ENCODE measurements at places on chromosomes 6 and 20.

GRCh38 chr6:94668876-94669275 is 908.5 kb upstream of the MANEA start:
- no peak for DNase-seq

- no peak for DNase-seq
Measured at GRCh38 chr6:99136488-99136887, 188.7 kb upstream of the FBXL4 start.

DNA sequence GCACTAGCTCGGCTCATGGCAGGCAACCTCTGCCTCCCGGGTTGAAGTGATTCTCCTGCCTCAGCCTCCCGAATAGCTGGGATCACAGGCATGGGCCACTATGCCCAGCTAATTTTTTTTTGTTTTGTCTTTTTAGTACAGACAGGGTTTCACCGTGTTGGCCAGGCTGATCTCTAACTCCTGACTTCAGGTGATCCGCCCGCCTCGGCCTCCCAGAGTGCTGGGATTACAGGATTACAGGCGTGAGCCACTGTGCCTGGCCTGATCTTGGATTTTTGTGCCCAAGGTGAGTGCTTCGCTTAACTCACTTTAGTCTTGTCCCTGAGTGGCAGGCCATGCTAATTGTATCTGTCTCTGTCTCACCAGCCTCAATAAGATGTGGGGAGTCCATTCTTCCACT is 78.6 kb downstream of the KCNB1 start:
- DNase-seq, result no peak

DNA sequence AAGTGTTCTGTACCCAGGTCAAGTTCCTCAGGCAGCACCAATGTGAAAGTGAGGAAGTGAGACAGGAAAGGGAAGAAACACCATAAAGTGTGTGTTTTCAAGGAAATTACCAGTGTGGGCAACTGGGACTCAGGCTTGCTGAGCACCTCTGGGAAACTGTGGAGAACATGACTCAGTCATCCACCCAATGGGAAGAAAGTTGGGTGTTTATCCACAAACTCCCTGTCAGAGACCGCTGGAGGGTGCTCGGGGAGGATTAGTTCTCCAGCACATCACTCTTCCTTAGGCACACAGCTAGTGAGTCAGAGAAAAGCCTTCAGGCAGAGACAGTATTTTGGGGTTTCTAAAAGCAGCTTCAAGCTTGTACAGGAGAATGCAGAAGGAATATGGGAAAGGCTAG is 93.6 kb downstream of the PCSK2 start:
- DNase-seq, result no peak

DNA sequence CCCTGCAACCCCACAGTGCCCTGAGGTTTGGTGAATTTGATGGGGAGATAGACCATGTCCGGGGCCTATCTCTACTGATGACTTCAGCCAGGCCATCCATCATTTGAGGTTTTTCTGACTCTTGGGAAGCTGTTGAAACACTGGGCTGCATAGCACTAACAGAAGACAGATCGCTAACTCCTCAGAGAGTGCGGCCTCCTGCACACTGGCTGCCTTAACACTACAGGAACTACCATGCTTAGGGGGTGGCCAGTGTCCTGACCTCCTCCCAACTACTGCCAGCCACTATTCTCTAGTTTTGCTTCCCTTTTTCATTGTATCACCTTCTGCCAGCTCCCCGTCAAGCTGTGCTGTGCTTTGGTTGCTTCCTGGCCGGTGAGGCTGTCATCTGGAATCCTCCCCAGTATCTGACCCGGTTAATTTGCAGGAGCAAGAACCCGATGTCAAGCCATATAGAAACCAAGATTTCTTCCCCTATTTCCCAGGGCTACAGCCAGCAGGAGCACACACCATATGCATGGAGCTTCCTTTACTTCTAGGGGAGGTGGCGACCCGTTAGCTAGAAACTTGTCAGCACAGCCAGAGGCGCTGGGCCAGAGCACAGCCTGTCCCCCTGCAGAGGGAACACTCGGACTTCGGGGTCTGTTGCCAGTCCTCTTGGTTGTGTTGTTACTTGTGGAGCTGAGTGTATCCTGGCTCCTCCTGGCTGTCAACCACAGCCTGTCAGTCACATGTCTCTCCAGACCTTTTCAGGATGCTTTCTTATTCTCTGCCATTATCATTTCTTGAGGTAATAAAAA is 57.3 kb upstream of the TRAF3IP2 start:
- peak; percentile 9 for DNase-seq

GRCh38 chr20:52124821-52125220 is 66.8 kb downstream of the ZFP64 start:
- no peak for DNase-seq

DNA sequence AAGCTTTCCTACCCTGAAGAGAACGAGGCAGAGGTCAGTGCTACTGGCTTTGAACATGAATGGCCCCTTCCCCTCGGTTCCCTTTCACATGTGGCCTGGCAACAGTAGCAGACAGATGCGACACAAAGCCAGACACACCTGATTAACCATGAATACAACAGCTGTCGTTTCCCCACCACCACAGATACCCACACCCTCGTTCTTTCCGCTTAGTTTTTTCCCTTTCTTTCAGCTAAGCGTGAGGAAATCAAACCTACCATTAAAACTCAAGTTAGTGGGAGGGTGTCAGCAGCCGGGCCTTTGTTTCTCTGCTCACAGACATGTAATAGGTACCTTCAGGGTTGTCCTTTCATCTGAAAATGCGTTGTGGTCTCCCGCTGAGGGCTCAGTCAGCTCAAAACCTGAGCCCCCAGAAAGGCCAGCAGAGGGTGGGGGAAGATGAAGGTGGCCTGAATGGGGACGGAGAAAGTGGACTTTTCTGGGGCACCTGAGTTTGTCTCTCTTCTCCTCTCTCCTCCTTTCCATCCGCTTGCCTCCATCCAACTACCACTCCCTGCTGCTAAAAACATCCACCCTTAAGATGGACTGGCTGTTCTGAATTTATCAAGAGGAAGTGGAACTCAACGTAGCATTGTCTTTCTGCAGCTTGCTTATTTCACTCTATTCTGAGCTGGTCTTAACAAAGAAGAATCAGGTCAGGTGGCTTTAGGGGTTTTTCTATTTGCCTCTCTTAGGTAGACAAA is 516.6 kb upstream of the JARID2 start:
- DNase-seq, result peak; percentile 95

GRCh38 chr6:130908958-130909357 is 81.8 kb downstream of the SMLR1 start:
- DNase-seq, result no peak

GRCh38 chr6:109702791-109703190 is 11.7 kb downstream of the FIG4 start:
- DNase-seq, result no peak

DNA sequence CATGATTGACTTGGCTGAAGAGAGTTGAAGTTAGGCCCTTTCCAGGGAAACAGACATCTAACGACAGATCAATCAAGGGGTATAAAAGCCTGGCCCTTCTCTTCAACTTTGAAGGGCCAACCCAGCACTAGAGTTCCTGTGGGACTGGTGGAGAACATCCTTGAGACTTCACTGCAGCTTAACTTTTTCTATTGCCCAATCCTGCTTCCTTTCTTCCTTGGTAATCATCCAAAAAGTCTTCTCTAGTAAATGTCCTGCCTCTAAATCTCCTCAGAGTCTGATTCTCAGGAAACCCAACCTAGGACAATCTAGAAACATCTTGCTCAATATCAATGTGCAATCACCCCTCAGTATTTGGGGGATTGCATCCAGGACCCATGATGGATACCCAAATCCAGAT is 1.9 kb downstream of the MKKS start:
- DNase-seq, result no peak

- no peak for DNase-seq
Measured at GRCh38 chr20:59010995-59011873, 4.2 kb upstream of the CTSZ start.

GRCh38 chr20:36472637-36473090 is 68.7 kb upstream of the MYL9 start:
- DNase-seq, result no peak

DNA sequence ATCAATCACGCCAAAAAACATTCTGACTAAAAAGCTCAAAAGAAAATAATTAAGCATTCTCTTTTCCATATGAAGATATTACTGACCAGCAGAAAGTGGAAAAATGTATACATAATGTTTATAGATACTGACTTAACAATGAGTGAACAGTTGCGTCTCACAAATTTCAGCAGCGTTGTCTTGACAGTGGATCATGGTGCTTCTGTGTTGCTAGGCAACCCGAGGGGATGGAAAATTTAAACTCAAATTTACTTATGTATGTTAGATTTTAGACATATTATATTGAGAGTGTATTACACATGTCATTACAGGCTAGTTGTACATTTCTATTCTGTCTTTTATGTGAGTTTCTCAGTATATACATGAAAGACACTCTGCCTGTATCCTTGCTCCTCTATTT is 110.2 kb downstream of the LAMA2 start:
- DNase-seq, result no peak

GRCh38 chr6:90468080-90468479 is 118.8 kb downstream of the MAP3K7 start:
- no peak for DNase-seq

- DNase-seq, result no peak
Measured at GRCh38 chr6:18585032-18585573, 198.0 kb downstream of the RNF144B start.

DNA sequence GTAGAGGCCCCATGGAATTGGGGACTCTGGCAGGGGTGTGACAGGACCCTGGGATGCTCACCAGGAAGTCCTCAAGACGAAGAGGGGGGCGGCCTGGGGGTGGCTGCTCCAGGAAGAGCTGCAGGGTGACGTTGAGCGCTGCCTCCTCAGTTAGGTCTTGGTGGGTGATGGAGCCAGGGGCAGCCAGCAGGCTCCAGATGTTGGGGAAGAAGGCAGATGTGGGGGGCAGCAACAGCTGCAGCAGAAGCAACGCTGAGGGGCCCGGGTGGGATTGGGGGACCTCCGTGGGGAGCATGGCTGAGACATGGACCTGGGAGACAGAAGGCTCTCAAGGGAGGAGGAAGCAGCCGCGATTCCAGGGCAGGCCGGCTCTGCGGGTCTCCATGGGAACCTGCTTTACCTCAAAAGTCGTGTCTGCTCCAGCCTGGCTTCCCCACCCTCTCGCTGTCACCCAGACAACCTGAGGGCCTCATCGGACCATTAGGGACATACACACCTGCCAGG is 591 bp downstream of the VWA7 start:
- no peak for DNase-seq

DNA sequence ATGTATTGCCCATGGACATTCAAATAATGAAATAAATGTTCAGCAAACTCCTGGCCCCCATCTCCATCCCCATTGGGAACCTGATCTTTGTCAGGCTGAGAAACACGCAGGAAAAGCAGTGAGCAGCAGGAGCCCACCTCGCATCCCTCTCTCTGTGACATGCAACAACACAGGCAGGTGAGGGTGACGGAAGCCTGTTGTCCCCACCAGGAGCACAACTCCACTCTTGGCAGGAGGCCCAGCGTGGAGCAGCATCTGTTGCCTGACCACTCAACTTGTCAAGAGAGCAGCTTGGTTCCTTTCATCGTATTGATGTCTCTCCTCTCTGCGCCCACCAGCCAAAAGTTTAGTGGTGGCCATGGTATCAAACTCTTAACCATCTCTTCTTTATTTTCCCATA is 586.9 kb upstream of the ARID1B start:
- no peak for DNase-seq

- no peak for DNase-seq
Measured at GRCh38 chr6:169763308-169763707, 11.9 kb downstream of the ERMARD start.

GRCh38 chr20:24164360-24164759 is 175.8 kb upstream of the GGTLC1 start:
- DNase-seq, result peak; percentile 7

- no peak for DNase-seq
Measured at GRCh38 chr6:35041086-35041861, 99.9 kb downstream of the TCP11 start.

GRCh38 chr6:147667082-147667481 is 158.6 kb downstream of the SAMD5 start:
- DNase-seq, result no peak

DNA sequence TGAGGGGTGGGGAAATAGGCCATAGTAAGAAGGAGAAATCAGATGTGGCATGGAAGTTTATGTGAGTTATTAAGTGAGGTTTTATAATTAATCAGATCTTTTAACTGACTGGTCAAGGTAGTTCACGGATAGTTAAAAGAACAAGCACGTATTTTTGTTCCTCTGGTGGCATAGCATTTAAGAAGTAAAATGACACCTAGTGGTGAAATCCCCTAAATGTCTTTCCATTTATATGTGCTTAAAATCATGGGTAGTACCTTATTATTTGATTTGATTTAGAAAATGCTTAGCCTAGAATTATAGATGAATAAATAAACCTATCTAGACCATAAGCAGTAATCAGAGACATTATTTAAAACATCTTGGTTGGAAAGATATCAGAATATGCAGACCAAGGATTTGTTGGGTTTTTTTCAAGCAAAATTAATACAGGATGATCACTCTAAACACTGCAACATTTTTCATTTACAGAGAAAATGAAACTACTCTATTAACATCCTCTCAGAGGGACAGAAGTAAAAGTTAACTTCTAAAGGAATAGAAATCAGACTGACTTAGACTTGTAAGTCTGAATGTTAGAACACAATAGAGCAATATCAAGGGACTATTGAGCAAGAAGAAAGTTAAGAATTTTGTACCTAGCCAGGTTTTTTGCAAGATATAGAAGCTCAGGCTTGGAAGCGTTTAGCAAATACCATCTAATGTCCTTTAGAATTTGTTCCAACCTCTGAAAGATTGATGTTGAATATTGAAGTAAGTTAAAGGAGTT is 81.1 kb downstream of the STXBP5 start:
- peak; percentile 40 for DNase-seq

- DNase-seq, result no peak
Measured at GRCh38 chr6:41258196-41258493, 28.3 kb downstream of the TREM1 start.

DNA sequence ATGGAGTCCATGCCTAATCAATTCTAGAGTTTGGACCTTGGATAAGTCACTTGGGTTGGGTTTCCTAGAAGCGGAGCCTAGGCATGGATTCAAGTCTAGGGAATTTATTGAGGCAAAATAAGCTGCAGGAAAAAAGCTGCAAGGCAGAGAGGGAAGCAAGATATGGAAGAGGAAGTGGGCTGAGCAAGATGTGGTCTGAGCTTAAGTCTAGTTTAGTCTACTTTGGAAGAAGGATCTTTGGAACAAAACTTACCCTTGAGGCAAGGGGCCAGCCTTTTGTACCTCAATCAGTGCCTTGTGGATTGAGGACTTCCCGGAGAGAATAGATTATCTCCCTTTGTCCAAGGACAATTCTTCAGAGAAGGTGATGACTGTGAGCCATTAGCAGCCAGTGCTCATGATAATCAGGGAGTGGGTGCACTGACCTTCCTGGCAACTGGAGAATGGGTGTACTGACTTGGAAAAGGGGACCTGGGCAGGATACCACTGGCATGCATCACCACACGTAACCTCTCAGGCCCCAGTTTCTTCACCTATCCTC is 10.9 kb downstream of the ZSCAN9 start:
- DNase-seq, result no peak

GRCh38 chr6:88982720-88983119 is 19.3 kb upstream of the RNGTT start:
- peak; percentile 72 for DNase-seq

DNA sequence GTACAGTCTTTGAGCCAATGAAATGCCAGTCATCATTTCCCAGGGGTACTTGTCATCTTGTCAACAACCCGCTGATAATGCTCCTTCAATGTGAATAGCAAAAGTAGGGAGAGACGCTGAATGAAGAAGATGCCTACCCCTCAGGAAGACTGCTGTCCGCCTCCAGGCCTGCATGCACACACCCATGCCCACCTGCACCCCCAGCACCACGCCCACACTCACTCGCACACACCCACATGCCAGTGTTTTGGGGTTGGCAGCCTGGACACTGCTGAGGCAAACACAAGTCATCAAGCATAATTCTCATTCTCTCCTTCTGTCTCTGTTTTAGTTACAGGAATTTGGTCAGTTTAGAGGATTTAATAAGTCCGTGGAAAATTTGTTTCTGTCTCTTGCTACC is 63.6 kb downstream of the SYTL3 start:
- no peak for DNase-seq

Data from OCI-LY7 (cell line).